ENCODE measurements at places on chromosomes 13 and 19.

DNA sequence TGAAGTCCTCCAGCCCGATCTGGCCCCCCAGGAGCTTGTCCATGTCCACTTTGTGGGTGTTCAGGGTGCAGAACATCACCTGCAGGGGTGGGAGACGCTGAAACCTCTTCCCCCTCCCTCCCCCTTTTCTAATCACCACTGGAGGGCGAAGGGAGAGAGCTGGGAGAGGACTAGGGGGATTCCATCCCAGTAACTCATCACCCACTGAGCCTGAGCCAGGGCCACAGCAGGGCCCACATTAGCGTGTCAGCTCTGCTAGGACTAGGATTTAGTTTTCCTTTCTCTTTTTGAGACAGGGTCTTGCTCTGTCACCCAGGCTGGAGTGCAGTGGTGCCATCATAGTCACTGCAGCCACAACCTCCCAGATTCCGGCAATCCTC lies 5.5 kb upstream of the PTGER1 start:
- no peak for DNase-seq

DNA sequence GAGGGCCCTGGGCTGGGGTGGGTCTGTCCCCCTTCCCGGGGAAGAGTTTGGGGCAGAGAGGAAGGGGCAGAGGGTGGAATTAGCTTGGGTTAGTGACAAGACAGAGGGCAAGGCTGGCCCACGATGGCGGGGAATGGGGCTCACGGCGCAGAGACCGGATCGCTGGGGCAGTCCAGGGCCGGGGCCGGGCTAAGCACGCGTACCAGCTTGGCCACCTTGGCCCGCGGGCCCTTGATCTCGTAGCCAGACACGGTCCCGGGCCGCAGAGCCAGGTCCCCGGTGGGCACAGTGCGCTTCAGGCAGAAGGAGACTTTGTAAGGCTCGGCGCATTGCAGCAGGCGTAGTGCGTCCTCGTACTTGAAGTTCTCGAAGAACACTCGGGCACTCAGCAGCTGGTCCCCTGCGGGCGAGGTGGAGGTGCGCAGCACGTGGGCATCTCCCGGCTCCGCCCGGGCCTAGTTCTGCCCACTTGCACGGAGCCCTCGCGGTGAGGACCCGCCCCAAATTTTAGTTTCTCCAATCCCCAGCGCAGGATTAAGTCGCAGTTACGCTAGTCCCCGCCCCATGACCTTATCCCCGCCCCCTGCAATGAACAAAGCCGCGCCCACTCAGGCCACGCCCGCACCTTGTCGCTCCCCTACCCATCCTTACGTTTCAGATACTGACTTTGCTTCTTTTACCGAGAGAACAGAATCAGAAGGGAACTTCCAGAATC lies 8.6 kb upstream of the HIPK4 start:
- DNase-seq: peak; percentile 66

DNA sequence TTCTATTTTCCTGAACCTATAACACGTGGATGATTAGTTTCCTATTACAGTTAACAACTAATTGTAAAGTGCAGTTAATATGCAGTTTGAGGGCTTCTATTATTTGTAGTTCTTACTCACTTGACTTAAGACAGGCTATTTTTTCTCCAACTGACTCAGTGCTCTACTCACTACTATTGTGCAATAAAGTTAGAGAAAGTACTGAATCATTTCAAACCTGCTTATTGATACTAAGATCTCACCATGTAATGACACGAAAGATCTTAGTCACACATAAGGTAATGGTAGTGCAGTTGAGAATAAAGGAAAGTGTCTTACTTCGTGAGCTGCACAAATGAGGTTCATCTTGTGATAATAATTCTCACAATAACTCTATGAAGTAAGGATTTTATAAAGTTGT lies 22.8 kb upstream of the ITM2B start:
- DNase-seq: no peak

DNA sequence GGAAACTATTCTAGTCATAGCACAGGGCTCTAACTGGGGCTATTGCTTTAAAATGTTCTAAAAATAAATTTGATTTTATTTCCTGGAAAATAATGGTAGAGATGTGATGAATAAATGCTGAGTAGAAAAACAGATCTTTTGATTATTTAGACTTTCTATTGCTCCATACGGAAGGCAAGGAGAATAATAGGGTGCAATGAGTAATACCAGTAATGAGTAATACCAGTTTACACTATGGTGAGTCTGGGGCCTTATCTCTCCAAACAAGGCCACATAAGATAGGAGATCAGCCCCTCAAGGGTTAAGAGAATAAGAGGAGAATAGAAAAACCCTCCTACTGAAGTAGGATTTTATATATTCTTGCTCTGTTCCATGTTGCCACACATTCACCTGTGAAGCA lies 390.4 kb downstream of the KLF5 start:
- DNase-seq: no peak

- DNase-seq: no peak
Observed at GRCh38 chr13:97077341-97077740, 83.1 kb upstream of the OXGR1 start.
